ENCODE measurements at places on chromosomes 5 and 9.

DNA sequence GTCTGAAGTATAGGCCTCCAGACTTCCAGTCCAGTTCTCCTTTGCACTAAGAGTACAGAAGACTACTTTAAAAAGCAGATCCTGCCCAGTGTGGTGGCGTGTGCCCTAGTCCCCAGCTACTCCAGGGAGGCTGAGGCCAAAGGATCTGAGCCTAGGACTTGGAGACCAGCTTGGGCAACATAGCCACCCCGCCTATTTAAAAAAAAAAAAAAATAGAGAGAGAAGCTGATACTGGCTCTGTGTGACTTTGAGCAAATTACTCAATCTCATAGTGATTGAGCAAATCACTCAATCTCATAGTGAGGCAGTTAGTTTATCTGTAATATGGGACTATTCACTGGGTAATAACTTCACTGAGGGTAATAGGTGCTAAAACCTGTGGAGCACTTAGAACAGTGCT lies 43.6 kb upstream of the KDM4C start:
- DNase-seq: peak; percentile 54

DNA sequence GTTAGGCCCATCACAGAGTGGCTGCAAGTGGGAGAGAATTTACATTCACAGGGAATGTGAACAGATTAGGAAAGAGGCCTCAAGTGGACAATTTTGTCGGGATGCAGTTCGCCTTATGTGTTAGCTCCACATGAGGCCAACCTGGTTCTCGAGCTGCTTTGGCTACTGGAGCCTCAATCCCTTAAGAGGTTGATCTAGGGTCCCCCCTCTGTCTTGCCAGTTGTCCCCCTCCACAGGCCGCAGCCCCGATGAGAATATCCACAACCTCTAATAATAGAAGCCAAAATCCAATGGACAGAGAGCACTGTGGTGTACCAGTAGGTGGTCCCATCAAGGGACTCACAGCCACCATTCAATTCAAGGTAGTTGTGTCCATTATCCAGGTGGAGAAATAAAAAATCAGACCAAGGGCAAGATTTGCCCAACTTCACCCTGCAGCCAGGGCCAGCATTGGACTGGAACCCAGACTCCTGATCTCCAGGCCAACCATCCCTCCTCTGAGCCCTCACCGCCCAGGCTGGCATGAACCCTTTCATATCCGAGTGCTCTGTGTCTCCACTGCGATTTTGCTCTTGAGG lies 1.7 kb upstream of the COL15A1 start:
- DNase-seq: no peak

DNA sequence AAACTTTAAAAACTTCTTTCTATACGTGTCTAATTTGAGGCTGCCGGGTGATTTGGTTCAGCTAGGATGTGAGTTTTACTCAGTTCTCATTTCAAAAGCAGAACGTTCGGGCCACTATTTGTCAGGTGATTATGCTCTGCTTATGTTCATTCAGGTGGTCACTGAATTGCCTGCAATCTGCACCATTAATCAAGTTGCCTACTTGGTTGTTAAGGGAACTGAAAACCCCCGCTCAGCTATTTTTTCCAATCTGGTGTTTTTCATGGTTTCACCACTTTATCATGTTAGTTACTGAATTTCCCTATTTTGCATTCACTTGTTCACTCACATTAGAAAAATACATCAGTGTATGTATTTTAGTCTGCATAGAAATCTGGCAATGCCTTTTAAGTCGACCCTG lies 523.0 kb downstream of the CSNK1G3 start:
- DNase-seq: no peak

DNA sequence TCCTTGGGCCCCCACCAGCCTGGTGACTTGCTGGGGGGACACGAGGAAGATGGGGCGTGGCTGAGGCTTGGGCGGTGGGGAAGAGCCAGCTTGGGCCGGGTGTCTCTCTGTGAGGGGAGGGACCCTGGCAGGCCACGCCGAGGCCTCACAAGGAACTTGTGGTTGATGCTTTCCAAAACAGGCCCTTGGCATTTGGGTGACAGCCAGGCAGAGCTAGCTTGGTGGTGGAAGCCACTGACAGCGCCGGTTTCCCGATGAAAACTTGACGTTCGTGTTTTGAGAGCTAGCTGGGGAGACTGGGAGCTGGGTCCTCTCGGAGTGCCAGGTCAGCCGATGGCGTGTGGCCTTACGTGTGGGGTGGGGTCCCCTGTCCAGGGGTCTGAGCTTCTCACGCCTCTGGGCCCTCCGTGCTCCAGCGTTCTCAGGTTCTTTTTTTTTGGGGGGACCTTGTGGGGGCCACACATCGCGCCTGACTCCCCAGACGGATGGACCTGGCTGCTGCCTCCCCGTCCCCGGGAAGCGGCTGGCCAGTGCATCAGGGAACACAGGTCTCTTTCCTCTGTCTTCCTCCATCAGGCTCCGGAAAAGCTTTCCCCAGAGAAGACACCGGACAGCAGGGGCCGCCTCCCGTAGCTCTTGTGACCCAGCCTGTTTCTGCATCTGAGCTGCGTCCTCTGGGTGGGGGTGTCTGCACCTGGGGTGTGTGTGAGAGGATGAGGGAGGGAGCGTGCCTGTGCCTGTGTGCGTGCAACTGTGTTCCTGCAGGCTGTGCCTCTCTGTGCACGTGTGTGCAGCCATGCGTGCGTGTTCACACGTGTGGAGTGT lies 129.3 kb upstream of the LPCAT1 start:
- DNase-seq: no peak

- DNase-seq: no peak
Observed at GRCh38 chr9:38328765-38329164, 63.7 kb upstream of the ALDH1B1 start.

DNA sequence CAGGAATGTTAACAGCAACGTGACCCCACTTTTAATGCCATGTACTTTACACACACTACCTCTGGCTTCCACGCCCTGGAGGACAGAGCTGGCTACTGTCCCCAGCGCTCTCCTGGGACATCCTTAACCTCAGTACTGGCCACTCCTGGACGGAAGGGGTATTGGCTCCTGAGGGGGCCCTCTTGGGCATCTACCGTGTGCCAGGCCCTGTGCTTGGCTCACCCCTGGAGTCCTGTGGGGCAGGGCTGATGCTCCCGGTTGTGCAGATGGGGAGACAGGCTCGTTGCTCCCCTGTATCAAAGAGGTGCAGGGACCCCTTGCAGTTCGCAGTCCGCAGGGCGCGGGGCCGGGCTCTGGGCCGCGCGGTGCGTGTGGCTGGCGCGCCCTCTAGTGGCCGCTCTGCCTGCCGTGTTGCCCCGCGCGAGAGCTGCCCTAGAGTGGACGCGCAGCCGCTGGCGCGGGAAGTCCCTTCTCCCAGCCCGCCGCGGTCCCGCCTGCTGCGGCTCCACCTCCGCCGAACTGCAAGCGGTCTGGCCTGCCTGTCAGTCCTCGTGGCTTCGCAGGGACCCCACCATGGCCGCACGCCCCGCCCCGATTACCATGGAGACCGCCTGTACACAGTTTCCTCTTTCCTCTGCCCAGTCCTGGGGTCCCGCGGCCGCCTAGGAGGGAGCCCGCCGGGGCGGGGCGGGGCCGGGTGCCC lies at the start of gene WDR38:
WDR38 (plus strand) TSS at position 632 of the 703 bp plus-strand sequence. CDS start 72 bp downstream, outside the sequence.
- peak; percentile 78 for DNase-seq

GRCh38 chr5:2158109-2158508 lies 275.4 kb upstream of the IRX4 start:
- DNase-seq: no peak

GRCh38 chr5:51487952-51488351 lies 104.7 kb downstream of the ISL1 start:
- DNase-seq: no peak

- no peak for DNase-seq
Observed at GRCh38 chr5:65292196-65292595, 189.5 kb downstream of the ADAMTS6 start.

- DNase-seq: no peak
Observed at GRCh38 chr5:72057816-72058215, 49.5 kb upstream of the MAP1B start.

- DNase-seq: no peak
Observed at GRCh38 chr9:3330792-3331420, 194.9 kb downstream of the RFX3 start.

DNA sequence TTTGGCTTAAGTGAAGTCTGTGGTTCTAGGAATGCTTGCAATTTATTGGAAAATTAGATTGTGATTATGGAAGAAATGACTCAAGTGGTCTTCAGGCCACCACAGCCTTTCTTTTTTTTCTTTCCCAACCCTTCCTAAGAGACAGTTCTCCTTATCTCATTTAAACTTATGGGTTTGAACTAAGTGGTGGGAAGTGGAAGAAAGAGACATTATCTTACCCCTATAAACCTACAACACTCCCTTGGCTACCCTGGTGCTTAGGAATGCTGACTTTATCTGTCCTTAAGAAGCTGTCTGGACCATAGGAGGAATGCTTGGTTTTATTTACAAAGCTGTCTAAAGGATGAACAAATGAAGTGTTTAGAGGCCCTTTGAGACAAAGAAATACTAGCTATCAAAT lies 5.1 kb upstream of the ERAP1 start:
- no peak for DNase-seq

GRCh38 chr5:127256886-127257597 lies 33.6 kb upstream of the MEGF10 start:
- DNase-seq: no peak

DNA sequence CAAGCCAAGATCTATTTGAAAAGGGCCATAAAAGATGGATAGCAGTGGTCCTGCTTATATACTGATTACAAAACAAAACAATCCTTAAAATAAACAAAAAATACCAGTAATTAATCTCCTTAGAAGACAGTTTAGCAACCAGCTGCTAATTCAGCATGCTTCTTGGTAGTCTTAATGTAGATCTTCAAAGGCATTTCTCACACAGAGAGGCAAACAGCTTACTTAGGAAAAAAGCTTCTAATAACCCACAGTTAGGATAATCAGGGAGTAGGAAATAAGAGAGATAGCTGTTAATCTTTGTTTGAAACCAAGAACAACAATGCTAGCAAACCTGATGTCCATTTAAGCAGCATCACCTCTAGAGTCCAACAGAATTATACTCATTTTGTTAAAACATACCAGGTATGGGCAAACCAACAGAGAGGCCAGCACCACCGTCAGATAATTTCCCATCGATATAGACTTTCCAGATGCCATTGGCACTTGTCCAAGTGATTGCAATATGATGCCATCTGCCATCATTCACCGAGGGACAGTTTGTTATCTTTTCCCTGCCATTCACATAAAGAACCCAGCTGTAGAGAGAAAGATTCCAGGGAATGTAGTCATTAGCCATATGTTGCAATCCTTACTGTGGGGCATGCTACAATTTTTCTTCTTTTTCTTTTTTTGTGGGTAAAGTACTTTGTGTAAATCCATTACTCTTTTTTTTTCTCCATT lies 105.6 kb upstream of the TXNDC8 start:
- DNase-seq: no peak

GRCh38 chr5:96022971-96023370 lies 61.3 kb upstream of the ELL2 start:
- no peak for DNase-seq

GRCh38 chr9:14423815-14424261 lies 109.9 kb upstream of the NFIB start:
- no peak for DNase-seq

DNA sequence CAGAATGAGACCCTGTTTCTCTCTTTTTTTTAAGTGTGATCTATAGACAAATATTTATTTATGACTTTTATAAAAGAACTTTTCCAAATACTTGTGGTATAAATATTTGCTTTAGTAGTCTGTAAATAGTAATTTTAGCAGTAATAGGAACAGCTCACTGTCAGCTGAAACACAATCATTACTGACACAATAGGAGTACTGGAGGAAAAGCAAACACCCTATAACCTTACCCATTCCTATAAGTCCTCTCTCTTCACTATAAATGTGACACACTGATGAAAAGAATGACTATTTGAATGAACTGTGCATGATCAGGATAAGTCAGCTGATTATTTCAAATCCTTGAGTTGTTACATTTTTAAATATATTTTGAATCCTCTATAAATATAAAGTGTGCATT lies 72.4 kb downstream of the CDH12 start:
- DNase-seq: no peak

DNA sequence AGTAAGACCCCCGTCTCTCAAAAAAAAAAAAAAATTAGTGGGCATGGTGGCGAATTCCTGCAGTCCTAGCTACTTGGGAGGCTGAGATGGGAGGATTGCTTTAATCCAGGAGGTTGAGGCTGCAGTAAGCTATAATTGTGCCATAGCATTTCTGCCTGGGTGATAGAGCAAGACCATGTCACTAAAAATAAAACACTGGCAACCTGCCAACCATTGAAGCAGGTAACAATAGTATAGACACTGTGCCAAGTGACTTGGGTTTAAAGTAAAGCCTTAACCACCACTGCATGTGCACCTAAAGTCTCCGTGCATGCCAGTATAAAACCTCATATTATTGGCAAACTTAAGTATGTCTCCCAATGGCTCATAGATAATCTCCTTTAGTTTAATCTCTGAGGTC lies 3.4 kb upstream of the APBA1 start:
- DNase-seq: no peak

DNA sequence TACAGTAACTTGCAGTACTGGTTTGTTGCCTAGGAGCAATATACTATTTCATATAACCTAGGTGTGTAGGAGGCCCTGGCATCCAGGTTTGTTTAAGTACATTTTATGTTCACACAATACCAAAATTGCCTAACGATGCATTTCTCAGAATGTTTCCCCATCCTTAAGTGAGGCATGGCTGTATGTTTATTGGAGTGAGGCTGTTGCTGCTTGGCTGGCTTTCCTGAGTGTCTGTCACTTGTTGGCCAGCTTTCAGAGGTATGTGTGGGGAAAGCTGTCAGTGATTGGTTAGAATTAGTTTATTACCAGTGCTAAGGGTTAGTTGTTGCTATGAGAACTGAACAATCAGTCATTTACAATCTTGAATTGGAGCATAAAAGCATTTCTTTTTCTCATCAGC lies 154.1 kb upstream of the CDH12 start:
- DNase-seq: no peak

- DNase-seq: no peak
Observed at GRCh38 chr5:143446535-143447226, 43.2 kb upstream of the NR3C1 start.

DNA sequence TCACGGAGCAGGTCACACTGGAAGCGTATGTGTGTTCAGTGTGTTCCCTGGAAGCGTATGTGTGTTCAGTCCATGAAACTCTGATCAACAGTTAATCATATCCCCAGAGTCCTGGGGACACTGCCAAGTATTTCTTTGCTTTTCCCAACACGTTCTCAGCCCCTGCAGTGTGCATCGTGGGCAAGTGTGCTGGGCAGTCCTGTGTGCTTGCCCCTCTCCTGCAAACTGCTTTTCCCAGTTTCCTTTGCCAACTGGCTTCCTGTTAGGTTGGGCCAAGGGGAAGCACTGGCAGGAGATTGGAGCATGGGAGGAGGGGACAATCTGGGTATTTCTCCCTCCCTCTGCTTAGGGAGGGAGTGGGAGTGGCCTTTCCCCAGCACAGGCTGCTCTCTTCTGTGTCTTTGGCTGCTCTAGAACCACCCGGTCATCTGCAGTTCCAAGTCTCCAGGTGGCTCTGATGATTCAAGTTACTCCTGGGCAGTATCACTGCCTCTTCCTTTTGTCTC lies 36.8 kb upstream of the NEK6 start:
- peak; percentile 47 for DNase-seq

DNA sequence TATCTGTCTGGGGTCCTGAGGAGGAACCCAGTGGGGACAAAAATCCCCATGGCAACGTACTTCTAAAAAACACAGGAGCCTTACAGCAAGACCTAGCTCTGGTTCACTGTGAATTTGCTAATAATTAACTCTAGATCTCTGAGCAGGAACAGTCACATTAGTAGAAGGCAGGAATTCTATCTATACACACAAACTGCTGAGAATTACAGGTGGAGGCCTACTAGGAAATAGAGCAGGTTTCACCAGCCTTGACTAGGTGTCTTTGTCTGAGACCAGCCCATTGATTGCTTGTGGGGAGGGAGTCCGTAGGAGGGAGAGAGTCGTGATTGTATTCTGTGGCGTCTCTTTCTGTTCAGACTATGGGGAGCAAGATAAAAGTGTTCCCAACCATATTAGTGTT lies 44.8 kb downstream of the PRLR start:
- no peak for DNase-seq
